Progenitor cell of endocrine pancreas (in vitro differentiated cells): ENCODE measurements at places on chromosomes 3 and 15.

- no peak for DNase-seq
Measured at GRCh38 chr15:94844198-94844537, 612.8 kb downstream of the MCTP2 start.

GRCh38 chr15:36358523-36358922, 220.9 kb upstream of the CDIN1 start:
- DNase-seq = no peak

DNA sequence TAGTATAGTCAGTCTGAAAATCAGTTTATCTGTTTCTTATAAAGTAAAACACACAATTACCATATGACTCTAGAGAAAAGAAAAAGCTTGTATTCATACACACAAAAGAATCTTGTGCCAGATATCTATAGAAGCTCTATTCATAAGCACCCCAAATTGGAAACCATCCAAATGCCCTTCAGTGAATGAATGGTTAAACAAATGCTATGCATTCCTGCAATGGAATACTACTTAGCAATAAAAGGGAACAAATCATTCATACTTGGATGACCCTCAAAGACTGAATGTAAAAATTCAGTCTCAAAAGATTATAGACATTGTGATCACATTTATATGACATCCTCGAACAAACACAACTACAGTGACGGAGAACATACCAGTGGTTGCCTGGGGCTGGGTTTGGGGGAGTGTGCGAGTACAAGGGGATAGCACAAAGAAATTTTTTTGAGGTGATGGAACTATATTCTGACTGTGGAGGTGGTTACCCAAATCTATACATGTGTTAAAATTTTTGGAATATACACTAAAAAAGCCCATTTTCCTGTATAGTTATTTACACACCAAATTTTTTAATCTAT, 680.6 kb downstream of the NTRK3 start:
- no peak for DNase-seq

GRCh38 chr15:96354731-96355567, 24.4 kb downstream of the NR2F2 start:
- no peak for DNase-seq

- DNase-seq = no peak
Measured at GRCh38 chr15:94130504-94130903, 100.9 kb upstream of the MCTP2 start.

DNA sequence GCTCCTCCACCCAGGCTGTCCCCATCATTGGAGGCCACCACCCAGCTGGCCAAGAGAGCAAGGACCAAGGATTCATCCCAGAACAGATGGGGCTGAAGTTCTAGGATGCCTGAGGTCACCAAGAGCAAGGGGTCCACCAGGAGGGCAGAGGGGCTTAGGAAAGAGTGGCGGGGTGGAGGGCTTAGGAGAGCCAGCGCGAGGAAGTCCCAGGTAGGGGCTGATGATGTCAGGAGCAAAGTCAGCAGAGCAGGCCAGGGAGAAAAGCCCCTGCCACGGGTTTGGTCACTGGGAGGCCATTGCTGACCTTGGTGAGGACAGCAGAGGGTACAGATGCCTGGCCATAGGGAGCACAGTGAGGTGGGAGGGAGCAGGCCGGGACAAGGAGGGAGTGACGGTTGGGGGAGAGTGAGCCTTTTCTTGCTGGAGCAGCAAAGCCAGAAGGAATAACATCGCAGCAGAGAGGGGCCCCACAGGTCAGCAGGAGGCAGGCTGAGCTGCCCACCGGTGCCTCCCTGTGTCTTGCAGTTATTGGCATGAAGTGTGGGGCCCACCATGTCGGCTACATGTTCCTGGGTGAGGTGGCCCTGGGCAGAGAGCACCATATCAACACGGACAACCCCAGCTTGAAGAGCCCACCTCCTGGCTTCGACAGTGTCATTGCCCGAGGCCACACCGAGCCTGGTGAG, 5.2 kb downstream of the PARP3 start:
- no peak for DNase-seq

- DNase-seq = no peak
Measured at GRCh38 chr3:157626817-157627216, 123.6 kb upstream of the VEPH1 start.

DNA sequence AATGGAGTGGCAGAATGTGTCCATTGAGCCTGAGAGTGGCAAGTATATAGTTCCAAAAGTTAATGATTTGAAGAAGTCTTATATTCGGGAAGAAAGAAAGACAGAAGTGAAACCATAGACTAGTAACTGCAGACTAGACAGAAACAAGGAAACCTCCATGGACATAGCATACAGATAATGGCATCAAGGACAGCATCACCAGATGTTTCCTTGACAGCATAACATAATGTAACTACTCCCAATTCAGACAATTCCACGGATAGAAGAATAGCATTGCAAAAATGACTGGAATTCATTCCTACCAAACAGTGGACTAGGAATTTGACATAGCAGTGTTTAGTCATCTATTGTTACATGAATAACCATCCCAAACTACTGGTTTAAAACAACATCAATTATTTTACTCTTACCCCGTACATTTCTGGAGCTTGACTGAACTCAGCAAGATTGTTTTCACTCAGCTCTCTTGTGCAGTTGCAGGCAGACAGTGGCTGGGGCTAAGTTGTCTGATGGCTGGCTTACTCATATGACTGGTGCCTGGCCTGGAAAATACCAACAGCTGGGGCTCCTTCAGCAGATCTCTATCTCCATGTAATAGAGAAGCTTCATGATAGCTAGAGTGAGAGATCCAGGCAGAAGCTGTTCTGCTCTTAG, 109.7 kb upstream of the GADL1 start:
- no peak for DNase-seq

DNA sequence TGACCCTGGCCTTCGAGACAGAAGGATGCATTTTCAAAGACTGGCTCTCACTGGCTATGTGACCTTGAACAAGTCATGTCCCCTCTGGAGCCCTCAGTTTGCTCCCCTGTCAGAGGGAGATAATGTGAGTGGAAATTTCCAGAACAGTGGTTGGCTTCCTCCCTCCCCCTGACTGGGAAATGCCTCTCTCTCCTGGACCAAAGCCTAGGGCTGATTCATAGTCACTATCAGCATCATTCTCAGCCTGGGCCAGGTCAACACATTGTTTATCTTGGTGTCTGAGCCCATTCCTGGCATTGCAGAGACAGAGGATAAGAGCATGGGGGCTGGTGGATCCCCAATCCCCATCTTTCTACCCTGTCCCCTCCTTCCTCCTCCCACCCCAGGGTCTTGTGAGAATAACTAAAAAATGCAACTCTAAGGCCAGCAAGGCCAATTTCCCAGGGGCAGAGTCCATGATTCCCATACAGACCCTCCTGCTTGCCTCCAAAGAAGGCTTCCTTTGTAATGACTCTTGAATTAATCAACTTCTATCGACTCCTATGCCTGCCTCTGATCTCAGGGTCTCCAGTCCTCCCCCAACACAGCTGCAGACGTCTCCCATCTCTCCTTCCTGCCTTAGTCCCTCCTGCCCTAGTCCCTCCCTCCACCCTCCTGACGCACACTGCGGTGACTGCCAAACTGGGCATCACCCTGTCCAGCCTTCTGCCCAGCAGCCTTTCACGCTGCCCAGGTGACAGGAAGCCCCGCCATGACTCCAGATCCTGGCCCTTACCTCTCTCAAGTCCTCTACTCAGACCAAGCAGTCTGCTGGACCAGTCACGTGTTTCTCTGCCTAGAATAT, 35.4 kb upstream of the CORO2B start:
- DNase-seq = no peak

GRCh38 chr3:15845475-15845874, 47.7 kb upstream of the ANKRD28 start:
- no peak for DNase-seq

- no peak for DNase-seq
Measured at GRCh38 chr3:116186049-116186448, 259.2 kb downstream of the LSAMP start.

DNA sequence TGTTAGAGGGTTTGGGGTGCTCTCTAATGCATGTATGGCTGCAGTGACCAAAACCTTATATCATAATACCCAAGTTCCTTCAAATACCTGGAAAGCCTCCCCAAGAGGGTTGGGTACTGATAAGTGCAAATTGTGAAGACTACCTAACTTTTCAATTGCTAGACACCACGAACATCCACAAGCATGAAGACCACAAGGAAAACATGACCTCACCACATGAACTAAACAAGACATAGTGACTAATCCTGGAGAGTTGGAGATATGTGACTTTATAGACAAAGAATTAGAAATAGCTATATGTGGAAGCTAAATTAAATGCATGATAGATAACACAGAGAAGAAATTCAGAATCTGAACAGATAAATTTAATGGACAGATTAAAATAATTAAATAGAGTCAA, 23.9 kb upstream of the AADACL2 start:
- DNase-seq = no peak

- no peak for DNase-seq
Measured at GRCh38 chr15:83700082-83700481, 46.2 kb downstream of the ADAMTSL3 start.

DNA sequence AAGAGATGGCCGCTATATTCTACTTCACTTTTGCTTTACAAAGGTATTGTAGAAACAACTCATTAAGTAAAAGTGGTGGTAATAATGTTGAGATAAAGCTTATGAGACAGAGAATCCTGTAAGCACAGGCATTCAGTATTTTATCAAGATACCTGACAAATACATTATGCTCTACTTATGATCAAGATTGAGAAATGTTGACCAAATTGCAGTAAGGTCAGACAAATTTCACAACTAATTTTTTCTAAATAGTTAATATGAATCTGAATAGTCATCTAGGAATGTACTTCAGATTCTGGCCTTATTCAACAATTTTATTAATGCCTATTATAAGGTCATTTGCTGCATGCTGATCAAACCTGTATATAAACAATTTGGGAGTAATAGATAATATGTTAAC, 95.1 kb upstream of the MBNL1 start:
- DNase-seq = no peak

GRCh38 chr15:30650012-30650929, 24.3 kb downstream of the ARHGAP11B start:
- no peak for DNase-seq

DNA sequence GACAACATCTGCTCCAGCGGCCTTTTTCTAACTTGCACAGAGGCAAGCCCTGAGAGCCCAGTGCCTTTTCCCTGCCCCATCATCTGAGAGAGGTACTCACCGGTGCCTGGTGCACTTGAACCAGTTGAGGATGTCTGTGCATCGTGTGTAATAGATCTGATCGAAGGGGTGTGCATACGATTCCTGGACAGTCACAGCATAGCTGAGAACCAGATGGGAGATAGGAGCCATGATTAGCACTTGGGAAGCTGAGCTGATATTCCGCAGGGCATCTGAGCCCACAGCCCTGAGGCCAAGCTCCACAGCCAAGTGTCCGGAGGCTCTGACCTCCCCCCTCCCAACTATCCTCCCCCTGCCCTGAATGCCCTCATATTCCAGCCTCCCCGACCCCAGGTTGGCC, 129.8 kb downstream of the MEGF11 start:
- no peak for DNase-seq

DNA sequence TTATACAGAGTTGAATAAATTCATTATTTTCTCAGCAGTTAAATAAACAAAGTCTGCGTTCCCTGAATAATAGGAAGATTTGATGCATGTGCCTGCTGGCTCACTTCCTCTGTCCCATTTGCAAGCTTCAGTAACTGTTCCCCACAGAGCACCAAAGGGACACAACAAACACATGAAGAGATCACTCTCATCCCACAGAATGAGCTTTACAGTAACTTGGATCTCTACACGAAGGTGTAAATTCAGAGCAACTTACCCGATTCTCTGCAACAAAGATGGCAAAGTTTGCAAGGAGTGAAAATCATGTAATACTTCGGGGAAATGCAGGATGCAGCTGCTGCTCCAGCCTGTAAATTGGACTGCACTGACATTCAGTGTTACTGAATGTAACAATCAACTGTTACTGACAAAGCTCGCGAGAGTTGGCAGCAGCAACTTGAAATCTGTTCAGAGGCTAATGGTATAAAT, at the start of gene BCHE:
Gene BCHE (minus strand): TSS at position 366 of the 468 bp plus-strand sequence. CDS start 6,390 bp downstream, outside the sequence.
- DNase-seq = no peak

DNA sequence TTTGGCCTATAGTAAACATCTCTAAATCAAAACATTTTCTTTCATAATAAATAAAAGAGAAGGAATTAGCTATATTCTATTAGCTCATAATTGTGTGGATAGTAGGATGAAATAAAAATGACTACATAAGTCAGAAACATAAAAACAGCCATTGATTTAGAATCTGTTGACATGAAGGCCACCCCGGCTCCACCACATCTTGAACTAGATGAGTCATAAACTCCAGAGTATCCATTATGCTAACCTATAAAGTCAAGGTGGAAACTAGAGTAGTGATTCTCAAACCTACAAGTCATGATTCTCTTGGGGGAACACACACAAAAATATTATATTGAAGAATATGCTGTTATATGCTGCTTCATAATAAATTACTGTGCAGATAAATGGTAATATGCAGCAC, 831.0 kb downstream of the TUSC7 start:
- DNase-seq = no peak

GRCh38 chr3:7275396-7275795, 414.5 kb downstream of the GRM7 start:
- no peak for DNase-seq

DNA sequence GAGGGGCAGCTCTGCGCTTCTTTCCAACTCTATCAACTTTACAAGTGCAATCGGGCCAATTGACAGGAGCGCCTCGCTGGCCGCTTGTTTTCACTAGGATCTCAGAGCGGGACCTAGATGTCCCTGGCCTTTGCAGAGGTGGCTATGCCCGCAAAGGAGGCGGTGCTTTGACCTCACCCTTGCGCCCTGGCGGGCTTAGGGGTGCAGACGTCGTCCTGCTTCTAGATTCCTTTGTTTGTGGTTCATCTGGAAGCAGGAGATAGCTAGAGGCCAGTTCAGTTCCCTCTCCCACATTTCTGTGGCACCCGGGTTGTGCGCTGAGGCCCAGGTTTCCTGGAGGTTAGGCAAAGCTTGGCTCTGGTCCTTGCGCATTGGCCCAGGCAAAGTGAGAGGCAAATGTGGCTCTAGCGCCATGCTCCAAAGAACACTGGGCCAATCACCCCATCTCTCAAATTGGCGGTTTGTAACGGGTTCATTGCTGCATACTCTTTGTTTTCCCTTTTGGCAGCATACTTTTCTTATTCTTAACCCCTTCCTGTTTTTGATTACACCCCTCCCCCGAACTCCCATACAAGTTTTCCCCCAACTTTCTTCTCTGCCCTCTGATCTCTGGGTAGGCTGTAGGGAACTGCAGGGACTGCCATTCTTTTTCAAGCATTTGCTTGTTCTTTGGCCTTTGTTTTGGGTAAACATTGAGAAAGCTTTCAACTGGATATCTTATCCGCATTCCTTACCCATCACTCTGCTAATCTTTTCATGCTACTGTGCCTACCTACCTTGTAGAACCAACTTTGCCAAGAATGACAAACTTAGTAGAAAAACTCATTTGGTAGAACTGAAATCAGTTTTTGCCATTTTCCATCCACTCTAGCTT, 1.4 kb downstream of the PPM1L start:
- DNase-seq = no peak

DNA sequence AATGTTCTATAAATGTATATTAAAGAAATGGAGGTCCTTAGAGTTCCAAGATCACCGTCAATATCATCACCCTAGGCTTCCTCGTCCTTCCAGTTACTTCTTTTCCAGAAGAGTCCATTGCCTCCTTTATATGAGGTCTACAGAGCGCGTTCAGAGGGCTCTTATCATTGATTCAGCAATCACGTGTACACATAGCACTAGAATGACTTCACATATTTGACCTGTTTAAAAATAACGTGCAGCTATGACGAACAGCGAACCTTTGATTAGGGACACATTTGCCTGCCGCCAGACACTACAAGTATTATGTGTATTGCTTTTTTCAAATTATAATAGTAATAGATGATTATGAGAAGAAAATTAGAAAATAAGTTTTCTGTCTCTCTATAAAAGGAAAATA, 26.0 kb downstream of the IGF1R start:
- DNase-seq = no peak
